T1000 (cell line): ENCODE measurements at places on chromosomes 1 and 21.

GRCh38 chr1:29162476-29163138, 19.1 kb downstream of the SRSF4 start:
- DNase-seq, result no peak

DNA sequence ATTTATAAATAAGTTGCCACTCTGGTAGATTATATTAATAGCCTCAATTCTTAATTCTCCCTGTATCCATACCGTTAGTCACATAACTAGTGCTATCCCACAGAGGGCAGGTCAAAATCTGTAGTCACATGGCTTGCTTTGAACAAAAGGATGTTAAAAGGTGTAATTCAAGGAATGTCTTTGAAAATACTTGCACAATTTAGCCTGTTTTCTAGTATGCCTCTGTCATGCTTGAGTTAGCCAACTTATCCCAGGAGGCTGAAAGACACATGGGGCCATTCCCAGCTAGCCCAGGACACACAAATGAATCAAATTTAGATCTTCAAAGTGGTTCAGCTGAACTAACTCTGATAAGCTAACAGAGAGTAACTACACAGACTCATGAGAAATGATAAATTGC, 758.5 kb upstream of the NEGR1 start:
- no peak for DNase-seq

GRCh38 chr1:91406773-91407389, 2.2 kb upstream of the HFM1 start:
- DNase-seq, result no peak

GRCh38 chr1:92366040-92366395, 67.2 kb downstream of the RPAP2 start:
- no peak for DNase-seq

- DNase-seq, result no peak
These were observed 128.2 kb downstream of the NFIA start for GRCh38 chr1:61210435-61211154.

DNA sequence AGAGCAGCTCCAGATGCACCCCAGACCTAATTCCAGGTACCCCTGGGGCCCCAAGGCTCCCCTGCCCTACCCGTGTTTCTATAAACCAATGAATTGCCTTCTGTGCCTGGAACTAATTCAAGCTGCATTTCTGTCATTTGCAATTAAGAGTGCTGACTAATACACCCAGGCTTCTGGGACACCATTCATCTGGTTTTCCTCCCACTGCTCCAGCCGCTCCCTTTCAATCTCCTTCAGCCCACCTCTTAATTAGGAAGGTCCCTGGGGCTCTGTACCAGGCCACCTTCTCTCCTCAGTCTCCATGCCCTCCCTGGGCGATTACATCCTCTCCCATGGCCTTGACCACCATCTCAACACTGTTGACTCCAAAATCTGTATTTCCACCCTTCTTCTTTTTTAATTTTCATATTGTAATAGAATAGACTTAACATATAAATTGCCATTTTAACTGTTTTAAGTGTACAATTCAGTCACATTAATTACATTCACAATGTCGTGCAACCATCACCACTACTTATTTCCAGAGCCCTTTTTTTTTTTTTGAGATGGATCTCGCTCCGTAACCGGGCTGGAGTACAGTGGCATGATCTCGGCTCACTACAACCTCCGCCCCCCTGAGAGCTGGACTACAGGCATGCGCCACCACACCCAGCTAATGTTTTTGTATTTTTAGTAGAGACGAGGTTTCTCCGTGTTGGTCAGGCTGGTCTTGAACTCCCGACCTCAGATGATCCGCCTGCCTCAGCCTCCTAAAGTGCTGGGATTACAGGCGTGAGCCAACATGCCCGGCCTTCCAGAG, 9.2 kb upstream of the GJB3 start:
- DNase-seq, result no peak

DNA sequence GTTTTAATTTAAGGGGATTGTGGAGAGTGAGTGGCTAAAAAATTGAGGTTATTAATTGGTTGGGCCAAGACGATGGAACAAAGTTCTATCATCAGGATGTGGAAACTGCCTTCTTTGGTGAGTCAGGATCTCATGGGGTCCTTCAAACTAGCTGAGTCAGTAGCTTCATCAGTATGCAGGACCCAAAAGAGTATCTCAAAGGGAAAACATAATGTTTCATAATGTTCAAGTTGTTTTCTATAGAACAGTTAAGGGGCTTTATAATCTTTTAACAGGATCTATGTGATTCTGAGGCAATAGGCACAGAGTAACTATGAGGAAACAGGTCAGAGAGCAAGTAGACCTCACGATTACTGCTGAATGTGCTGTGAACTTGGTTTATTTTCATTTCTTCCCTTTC, 3.2 kb upstream of the OLFML2B start:
- no peak for DNase-seq

- DNase-seq, result peak; percentile 60
These were observed 187.8 kb downstream of the ETS2 start for GRCh38 chr21:38993561-38993960.

DNA sequence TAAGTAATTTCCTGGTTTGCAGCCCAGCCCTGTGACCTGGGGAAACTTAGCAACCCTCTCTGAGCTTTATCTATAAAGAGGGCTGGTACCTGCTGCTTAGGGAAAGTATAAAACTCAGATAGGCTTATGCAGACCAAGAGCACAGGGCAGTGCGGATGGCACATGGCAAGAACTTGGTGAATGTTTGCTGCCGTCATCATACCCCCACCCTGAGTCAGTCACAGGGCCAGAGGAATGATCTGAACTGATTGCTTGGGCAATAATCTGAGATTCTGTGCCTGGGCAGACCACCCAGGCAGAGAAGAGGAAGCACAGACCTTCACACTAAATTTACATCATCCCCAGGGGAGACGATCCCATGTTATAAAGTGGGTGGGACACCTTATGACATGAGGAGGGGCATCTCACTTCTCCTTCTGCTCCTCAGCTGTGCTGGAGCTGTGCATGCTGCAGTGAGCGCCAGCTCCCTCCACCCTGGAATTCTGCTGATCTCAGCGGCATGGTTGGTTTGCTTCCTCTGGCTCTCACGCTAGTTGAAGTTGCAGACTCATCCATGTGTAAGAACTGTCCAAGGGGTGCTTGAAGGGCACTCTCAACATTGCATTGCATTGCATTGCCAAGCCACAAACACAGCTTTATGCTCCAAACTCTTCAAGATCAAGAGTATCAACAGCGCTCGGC, 197.1 kb downstream of the AJAP1 start:
- no peak for DNase-seq

DNA sequence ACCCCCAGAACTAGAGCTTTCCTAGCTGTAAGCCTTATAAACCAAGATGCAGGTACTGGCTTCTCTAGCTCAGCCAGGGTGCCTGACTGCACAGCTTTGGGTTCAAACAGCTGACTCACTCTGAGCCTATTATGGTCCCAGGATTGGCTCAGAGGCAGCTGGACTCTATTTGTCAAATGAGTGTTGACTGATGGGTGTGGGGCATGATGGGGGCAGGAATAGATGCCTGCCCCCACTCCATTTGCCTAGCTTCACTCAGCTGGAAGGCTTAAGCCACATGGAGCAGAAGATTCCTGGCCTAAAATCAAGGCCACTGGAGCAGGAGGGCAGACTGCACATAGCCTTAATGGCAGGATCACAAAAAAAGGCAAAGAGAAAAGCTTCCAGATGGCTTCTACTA, 90.5 kb downstream of the PIK3R3 start:
- no peak for DNase-seq

GRCh38 chr21:38234395-38235142, 22.2 kb upstream of the KCNJ15 start:
- no peak for DNase-seq

- DNase-seq, result no peak
These were observed 272.7 kb downstream of the HHIPL2 start for GRCh38 chr1:222275001-222275728.

GRCh38 chr1:147109041-147109440, 63.2 kb downstream of the PRKAB2 start:
- no peak for DNase-seq

- no peak for DNase-seq
These were observed 99.4 kb upstream of the S1PR1 start for GRCh38 chr1:101137144-101138126.

GRCh38 chr21:29228306-29228705, 70.4 kb upstream of the BACH1 start:
- no peak for DNase-seq

GRCh38 chr1:44696789-44697345, 22.4 kb downstream of the ARMH1 start:
- DNase-seq, result no peak

DNA sequence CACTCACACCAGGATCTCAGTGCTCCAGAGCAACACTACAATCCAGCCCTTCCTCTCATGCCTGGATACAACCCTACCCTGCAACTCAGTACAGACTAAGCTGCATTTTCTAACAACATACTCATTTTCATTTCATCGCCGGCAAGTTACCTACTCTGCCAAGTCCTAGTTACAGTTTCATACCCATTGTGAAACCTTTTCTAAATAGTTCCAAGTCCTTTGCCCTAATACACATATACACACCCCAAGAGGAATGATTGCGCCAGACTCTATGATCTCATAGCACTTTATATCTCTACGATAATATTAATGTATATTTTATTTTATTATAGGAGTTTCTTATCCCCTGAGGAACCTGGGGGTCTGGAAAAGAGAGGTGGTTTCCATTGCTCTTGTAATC, 122.4 kb downstream of the LMX1A start:
- no peak for DNase-seq

DNA sequence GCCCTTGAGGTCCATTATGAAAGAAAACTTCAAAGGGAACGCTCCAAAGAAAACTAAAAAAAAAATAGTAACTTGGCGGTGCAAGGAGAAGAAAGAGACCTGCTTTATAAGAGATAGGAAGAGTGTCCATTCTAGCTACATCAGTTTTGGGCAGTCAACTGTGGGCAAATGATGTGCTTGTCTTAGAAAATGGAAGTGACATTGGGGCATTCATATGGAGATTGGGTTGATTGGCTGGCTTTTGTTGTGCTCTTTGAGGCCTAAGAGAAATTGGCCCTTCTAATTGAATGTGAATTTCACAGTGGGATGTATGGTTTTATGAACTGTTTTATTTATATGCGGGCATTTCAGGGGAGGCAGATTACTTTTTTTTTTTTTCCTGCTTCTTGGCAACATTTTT, 13.2 kb downstream of the PPP1R12B start:
- no peak for DNase-seq

- DNase-seq, result no peak
These were observed 32.2 kb upstream of the IFNAR2 start for GRCh38 chr21:33197496-33197895.

DNA sequence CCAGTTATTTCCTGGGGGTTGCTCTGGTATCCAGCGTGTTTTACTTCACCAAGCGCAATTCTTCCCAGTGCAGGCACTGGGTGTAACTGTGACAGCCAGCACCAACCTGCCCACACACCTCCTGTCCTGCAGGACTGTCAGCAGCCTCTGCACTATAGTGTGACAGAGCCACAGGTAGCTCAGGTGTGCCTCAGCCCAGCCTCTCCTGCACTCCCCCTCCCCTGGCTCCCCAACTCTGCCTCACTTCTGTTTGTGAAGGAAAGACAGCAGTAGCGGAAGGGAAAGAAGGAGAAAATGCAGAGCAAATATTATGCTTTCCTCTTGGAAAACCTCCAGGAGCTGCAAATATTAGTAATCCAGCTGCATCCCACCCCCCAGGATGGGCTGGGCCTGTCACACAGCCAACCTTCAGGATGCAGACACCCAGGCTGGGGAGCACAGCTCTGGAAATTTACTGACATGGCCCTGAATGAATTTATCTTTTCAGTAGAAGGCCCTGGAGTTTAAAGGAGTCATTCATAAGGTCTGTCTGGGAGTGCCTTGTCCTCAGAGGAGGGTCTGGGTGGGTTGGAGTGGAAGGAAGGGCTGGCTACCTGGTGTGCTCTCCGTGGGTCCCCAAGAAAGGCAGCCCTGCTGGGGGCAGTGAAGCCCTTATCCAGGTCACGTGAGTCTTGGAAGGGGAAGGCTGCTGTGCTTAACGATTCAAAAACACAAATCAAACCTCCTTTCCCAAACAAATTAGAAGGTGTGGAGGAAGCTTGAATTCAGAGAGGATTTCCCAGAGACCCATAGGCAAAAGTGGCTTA, 20.9 kb downstream of the CAPN2 start:
- no peak for DNase-seq

GRCh38 chr1:231634323-231635013, 7.9 kb downstream of the DISC1 start:
- DNase-seq, result no peak

DNA sequence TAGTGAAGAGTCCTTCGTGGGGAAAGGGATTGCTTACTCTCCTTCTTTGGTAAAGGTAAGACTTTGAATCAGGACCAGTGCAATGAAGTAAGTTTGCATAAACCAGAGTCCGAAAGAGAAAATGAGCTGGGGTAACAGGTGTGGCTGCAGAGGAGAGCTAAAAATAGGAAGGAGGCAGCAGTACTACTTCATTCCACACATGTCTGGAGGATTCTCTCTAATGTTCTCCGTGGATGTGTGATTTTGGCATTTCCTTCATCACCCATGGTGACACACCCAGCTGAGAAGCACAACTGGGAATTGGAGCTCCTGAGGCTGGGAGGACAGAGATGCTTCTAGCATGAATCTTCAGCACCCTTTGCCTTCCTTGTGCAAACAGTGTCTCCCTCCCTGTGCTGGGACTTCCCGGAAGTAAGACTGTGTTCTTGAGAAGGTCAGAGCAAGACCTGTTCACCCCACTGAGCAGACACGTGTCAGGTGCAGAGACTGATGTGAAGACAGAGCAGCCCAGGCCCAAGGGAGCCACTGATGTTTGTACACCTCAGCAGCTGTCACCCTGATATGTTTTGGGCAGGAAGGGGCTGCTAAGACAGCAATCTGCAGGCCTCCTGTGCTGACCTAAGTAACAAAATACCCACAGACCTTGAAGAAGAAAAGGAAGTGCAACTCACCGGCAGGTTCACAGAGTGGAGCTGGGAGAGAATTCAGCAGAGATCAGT, 13.3 kb downstream of the FCRL1 start:
- DNase-seq, result no peak

DNA sequence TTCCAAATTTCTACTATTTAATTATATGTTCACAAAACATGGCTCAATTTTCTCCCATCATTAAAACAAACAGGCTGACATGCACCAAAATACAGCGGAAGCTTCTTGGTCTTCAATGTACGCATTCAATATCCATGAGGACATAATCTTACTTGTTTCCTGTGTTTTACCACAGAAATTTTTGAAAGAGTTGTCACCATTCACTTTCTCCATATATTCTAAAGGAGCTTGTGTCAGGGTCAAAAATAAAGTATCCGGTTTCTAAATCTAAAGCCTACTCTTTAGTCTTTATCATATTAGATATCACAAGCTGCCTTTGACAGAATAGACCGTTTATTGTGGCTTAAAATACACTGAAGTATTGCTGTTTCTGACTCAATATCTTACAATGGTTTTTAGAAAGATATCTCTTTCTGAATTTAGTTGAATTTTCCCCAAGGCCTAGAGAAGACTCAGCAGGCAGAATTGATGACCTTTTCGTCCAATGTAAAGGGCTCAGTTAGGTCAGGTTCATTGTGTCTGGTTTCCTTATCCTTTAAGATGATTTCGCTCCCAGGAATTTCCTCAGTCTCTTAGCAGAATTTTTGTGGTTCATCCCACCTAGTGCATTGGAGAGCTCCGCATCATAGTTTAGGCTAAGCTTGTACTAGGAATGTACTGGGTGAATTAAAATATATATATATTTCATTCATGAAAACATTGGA, 717.2 kb downstream of the NCAM2 start:
- no peak for DNase-seq
